ENCODE measurements at places on chromosomes 4 and X.

DNA sequence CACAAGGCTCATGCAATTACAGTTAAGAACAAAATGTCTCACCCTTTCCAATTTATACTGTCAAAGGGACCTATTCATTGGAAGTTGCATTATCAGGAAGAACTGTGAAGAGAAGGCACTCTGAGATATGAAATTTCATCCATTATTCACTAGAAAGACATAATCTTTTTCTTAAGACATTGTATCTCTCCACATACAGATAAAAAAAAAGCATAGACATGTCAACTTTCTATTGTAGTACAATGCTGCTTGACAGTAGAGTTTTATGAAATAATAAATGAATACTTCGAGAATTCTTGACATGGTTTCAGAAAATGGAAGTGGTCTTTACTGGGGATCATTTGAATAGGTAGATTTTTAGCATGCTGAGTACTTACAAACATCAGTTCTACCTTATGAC is 545.0 kb downstream of the TMA16 start:
- no peak for DNase-seq

DNA sequence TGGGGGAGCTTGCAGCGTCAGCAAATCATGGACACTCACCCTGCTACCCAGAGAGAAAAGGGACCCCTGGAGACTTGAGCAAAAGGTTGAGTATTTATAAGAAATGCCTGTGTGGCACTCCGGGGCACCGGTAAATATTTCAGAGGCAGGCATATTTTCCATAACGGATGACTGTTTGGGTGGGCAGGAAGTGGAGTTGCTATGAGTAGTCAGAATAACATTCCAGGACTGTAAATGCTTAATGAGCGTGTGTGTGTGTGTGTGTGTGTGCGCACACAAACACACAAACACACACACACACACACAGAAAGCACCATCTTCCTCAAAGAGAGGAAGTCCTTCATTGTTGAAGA is 74.6 kb downstream of the MXRA5 start:
- peak; percentile 76 for DNase-seq

- DNase-seq, result peak; percentile 27
Measured at GRCh38 chrX:115894087-115894486, 276.5 kb upstream of the AGTR2 start.

GRCh38 chr4:132114885-132115284 is 1034.2 kb upstream of the PCDH10 start:
- DNase-seq, result no peak

Data from renal cortical epithelial cell (primary cell).